Stimulated activated CD4-positive, alpha-beta T cell treated with anti-CD3 and anti-CD28 coated beads, TNF-alpha, amount 100 ng/mL, for 4 hours (primary cell): ENCODE measurements at places on chromosomes 4 and X.

- no peak for DNase-seq
Observed at GRCh38 chrX:19225909-19226308, 103.6 kb upstream of the ADGRG2 start.

DNA sequence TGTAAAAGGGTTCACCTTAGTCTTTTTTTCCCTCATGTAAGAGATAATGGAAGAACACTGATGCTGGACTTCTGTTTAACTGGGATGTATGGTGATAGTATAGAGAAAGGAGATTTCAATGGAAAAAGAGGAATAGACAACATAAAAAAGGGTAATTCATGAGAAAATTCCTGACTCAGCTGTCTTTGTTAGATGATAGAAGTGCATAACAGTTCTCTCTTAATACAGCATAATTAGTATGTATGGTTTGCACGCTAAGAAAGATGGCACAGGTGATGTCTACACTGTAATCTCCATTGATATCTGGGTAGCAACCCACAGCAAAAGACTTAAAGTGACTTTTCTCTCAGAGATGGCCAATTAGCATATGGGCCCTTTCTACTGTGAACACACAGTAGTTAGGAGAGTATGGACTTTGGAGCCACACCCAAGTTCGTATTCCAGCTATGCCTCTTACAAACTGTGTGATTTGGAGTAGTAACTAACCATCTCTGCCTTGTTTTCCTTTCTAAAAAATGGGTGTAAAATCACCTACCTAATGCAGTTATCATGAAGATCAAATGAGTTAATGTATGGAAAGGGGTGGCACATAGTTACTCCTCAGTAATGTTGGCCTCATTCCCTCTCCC, 149.3 kb downstream of the PDE5A start:
- no peak for DNase-seq

DNA sequence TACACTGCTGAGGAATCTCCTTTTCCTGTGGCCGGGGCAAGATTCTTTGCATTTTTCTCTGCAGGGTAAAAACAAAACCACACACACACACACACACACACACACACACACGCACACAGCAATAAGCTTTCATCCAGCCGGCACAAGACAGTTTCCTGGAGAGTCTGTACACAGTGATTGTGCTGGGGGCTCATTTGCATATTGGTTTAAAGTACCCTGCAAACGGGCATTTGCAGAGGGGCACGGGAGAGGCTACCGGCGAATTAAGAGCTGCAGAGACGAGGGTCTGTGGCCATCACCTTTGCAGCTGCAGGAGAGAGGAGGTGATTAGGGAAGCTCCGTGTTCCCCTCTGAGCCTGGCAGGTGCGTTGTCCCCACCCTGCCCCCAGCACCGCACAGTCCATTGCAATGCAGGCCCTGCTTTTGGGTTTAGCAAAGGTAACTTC, 219.9 kb downstream of the SHOX start:
- no peak for DNase-seq

- no peak for DNase-seq
Observed at GRCh38 chr4:40480291-40480690, 145.2 kb downstream of the CHRNA9 start.
